ENCODE measurements at places on chromosomes 16 and 17.
A peak's percentile ranks its signal among the peaks of the same experiment; 100 is the strongest.

- DNase-seq = no peak
These were observed 49.2 kb upstream of the CBFA2T3 start for GRCh38 chr16:89026121-89026612.

DNA sequence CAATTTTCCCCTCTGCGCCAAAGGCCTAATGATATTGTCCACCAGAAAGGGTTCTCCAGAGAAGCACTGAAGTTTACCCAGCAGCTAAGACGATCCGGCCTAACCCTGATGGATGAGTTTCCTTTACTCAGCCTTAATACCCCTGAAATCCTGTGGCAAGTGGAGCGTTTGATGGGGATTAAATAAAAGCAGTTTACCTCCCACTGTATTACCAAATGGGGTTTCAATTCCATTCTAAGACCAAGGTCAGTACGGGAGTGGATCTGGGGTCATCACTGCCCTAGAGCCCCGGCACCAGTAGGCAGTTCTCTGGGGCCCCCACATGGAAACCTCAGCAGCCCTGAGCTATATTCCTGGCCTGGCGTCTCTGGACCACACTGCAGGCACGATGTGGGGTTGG is 97.1 kb upstream of the NOL11 start:
- no peak for DNase-seq

GRCh38 chr16:72427783-72428331 is 255.9 kb upstream of the PMFBP1 start:
- no peak for DNase-seq

DNA sequence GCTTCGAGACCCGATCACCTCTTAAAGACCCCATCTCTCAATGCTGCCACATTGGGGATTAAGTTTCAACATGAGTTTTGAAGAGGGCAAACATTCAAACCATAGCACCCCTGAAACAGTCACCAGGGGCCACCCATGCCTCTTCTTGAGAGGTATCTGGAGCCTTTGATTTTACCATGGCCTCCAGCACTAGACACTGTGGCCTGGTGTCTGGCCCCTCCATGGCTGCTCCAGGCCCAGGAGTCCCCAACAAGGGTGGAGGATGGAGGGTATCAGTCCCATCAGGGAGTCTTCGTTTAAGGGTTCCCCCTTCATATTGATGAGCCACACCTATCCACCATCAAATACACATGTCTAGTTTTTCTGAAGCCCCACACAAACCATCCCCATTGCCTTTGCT is 66.5 kb upstream of the CDH5 start:
- no peak for DNase-seq

DNA sequence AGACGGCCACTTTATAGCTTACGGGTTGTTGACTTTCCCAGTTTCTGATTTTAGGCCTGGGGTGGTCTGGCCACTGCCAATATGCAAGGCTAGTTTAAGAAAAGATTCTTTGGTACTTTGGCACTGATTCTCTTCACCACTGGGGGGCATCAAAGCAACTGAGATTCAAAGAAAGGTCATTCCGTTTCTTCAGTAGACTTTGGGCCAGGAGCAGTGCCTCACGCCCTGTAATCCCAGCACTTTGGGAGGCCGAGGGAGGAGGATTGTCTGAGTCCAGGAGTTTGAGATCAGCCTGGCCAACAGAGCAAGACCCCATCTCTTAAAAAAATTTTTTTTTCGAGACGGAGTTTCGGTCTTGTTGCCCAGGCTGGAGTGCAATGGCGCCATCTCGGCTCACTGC is 53.0 kb downstream of the RPA1 start:
- DNase-seq = no peak

- DNase-seq = no peak
These were observed 61.8 kb downstream of the KSR1 start for GRCh38 chr17:27518048-27518447.

DNA sequence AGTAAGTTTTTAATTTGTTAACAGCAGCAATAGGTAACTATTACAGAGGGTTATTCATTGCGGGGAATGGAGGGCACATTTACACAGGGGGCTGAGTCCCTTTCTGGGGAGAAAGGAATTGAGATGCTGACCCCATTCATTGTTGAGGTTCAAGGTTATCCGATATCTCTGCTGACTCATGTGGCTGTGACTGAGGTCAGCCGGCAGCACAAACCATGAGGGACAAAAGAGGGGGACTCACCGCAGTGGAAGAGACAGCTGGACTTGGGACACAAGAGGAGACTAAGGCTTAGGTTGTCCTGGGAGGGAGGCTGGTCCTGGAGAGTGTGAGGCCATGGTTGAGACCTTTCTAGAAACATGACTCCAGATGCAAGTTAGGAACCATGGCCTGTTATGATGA is 119.1 kb upstream of the XYLT1 start:
- DNase-seq = no peak

DNA sequence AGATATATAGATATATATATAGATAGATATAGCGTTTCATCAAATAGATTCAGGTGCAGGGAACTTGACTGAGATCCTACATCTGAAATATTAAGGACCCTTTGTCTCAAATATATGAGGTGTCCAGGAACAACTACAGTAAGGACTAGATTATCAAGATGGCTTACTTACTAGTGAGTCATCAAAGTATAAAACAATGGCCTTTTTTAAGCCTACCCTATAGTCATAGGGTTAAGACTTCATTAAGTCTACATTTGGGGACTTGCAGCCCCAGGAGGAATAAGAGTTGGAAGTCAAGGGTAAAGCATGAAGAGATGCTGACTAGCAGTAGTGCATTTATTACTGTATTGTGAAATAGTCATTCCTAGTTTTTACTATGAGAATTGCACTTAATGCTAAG is 1023.4 kb downstream of the CDH11 start:
- no peak for DNase-seq

- DNase-seq = peak; percentile 77
These were observed 52.1 kb downstream of the CUEDC1 start for GRCh38 chr17:57902800-57903759.

DNA sequence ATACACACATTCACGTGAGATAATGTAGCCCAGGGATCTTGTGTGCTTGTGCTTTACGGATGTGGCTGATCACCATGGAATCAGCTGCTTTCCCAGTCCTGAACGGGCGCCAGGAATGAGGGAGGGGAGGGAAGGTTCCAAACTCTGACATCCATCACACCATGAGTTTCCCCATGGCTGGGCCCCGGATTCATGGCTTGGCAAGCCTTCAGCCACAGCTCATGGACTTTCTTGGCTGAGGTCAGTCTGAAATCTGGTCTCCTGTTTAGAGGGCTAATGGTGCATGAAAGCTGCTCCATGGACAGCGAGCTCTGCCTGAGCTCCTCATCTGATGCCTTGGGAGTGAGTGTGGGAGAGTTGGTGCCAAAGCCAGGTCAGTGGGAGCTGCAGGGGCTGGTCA is 767.6 kb upstream of the EEF2KMT start:
- no peak for DNase-seq

- no peak for DNase-seq
These were observed 896 bp upstream of the MYLK3 start for GRCh38 chr16:46748775-46749705.

DNA sequence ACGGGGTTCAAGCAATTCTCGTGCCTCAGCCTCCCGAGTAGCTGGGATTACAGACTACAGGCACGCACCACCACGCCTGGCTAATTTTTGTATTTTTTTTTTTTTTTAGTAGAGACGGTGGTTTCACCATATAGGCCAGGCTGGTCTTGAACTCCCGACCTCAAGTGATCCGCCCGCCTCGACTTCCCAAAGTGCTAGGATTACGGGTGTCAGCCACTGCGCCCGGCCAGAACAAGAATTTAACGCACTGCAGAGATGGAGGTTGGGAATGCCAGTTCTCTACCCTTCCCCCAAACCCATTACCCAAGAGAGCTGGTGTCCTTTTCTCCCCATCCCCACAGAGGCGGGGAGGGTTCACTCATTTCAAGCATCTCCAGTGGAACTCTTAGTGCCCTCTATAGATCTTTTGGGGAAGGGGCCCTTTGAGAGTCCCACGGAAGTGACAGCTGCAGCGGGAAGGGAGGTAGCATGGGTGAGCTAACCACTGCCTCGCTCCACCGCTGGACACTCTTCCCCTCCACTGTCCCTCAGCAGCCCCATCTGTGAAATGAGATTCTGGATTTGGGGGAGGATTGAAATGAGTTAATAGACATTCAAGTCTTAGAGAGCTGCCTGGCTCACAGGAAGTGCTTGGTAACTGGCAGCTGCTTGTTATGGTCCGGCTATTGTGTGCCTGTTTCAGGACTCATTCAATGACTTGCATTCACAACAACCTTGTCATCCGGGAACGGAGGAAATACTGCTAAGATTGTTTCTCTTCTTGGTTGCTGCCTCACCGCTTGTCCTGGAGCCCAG is 3.5 kb upstream of the UBALD2 start:
- DNase-seq = no peak

DNA sequence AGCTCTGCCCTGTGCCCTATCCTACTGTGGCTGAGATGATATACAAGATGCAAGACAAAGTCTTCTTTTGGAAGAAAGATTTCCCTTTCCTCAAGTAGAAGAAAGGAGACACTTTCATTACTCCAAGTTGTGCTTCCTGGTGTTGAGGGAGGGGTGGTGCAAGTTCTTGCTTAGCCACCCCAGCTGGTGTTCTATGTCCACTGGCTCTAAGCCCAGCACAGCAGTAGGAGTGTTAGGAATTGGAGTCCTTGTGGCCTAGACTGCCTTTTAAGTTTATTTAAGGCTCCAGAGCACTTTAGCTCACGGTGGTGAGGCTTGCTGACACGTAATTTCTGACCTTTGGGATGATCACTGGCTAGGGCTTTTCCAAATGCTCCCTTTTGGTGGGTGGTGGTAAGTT is 109.7 kb downstream of the KIF2B start:
- no peak for DNase-seq

DNA sequence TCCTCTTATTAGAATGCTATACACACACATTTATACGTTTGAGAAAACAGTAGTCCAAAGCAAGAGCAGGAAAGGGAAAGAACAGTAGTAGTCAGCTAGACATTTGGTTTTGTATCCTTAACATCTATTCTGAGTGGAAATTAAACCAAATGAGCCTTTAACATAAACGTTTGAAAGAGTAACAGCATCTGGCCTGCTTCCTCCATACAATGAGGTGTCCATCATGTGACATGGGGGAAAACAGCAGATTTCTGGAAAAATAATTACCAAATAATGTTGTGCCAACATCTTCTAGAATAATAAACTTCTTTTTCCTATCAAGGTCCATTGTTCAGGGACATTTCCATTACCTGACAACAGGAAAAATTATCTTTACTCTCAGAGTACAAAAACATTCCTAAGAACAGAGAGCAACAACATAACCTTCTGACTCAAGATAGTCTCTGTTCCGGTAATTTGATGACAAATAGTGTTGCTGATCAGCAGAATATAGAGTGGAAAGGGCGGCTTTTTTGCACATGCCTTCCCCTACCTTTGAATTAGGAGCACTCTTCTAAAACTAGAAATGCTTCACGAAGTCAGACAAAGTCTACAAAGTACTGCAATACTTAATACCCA is 20.2 kb downstream of the CYTH1 start:
- no peak for DNase-seq

DNA sequence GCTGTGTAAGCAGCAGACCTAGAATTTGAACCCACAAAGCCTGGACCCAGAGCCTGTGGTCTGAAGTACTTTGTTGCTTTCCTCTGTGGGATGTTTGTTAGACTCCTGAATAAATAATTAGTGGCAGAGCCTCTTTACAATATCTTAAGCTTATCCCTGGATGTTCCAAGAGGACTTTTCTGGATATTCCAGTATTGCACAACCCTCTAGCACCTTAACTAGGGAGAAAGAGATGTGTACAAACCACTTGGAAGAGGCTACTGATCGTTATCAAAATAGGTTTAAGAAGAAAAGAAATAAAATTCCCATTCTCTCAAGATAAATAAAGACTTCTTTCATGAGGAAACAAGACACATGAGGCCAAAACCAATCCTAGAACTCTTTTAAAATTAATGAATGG is 632.4 kb downstream of the CDH11 start:
- no peak for DNase-seq

GRCh38 chr17:55598495-55598894 is 87.2 kb upstream of the SMIM36 start:
- no peak for DNase-seq

GRCh38 chr16:14483819-14484385 is 146.2 kb downstream of the PARN start:
- DNase-seq = no peak

GRCh38 chr16:9050102-9050830 is 41.2 kb upstream of the HAPSTR1 start:
- no peak for DNase-seq

DNA sequence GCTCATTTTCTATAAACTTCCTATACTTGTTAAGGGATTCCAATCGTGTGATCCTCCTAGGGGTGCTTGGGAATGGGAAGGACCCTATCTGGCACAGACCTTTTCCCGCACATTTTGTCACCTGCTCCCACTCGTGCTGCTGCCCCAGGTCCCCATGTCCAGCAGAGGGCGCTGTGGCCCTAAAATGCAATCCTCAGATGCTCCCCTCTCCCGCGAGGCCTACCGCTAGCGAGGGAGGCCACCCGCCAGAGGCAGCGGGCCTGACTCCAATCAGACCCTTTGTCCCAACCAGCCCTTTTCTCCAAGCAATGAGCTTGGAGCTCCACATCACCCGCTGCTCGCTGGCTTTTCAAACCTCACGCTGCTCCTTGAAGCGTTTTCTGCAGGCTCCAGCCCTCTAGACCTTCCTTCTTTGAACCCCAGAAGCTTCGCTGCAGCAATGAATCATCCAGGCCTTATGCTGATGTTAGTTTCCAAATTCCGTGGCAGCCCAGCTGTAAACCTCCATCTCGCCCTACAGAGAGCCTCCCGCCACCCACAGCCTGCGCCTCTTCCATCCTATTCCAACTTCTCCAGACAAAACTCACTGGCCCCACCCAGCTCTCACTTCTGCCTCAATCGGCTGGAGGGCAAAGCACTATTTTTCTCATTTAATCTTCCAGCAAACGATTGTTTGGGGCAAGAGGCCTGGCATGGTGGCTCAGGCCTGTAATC is 23.6 kb upstream of the FZD2 start:
- DNase-seq = peak; percentile 96

DNA sequence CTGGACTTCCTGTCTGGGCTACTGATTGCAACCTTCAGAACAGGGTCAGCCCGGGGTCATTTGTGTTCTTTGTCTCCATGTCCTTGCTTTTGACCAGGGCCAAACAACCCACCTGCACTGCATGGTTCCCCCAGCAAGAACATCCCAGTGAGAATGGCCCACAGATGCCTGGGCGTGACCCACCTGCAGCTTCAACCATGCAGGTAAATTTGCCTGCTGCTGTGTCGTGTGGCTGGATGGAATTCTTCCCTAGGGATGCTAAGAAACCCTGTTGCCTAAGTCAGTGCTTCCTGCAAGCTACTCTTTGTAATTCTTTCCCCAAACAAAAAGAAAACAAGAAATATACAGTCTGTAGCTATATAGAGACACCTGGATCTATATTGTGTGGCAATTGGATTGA is 12.5 kb downstream of the CDH13 start:
- DNase-seq = no peak

GRCh38 chr17:3935140-3935542 is 18.9 kb upstream of the P2RX1 start:
- peak; percentile 38 for DNase-seq

DNA sequence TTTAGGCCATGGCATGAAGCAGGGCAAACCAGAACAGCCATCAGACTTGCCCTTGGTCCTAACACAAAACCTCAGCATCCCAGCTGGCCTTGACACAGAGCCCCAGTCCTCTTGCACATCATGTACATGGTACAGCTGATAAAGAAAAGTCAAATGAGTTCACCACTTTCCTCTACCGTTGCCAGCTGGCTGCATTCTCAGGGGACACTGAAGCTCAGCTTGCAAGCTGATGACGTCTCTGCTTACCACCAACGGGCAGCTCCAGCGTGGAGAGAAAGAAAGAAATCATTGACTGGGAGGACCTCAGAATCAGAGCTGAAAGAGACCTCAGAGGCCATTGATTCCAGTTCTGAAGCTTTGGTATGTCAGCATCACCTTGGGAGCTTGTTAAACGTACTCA is 80.7 kb upstream of the CES5A start:
- no peak for DNase-seq

- DNase-seq = no peak
These were observed at the start of gene DHRS7C for GRCh38 chr17:9790889-9791876. TSS of gene DHRS7C (minus strand) at chr17:9791592. CDS start at chr17:9791284, 308 bp downstream.

All from NCI-H2081 (cell line).